Stromal cell of bone marrow (primary cell): ENCODE measurements at places on chromosomes 6 and 20.

GRCh38 chr20:11995805-11996567 lies 78.3 kb downstream of the BTBD3 start:
- DNase-seq, result no peak

GRCh38 chr6:25155211-25155610 lies 124.0 kb upstream of the CARMIL1 start:
- no peak for DNase-seq

GRCh38 chr6:159874435-159874834 lies 16.4 kb upstream of the MAS1 start:
- no peak for DNase-seq

DNA sequence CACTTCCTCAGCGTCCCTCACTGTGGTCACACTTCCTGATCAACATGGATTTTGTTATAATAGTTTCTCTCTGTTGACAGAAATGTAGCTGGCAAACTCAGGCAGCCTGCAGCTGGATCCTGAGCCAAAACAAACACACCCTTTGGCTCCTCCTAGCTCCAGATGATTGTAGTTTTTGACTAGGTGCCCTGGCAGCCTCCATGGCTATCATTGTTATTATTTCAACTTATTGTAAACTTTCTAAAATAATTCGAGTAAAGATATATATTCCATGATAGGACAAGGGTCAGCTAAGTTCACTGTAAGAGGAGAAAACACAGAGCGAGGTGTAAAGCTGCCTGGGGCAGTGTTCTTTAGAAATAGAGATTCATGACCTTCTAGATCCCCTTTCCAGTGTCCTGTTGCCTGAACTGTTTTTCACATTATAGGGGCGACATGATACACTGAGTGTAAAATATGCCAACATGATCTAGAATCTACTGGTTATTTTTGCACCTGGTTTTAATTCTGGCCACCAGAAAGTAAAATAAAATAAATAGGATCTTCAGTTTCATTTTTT lies 98.2 kb upstream of the HDGFL1 start:
- peak; percentile 49 for DNase-seq

GRCh38 chr6:43992783-43993644 lies 134.2 kb downstream of the MRPL14 start:
- no peak for DNase-seq

- peak; percentile 21 for DNase-seq
These were observed 767 bp downstream of the PTK6 start for GRCh38 chr20:63536241-63536977.

GRCh38 chr20:39829661-39830060 lies 859.4 kb downstream of the MAFB start:
- DNase-seq, result no peak

DNA sequence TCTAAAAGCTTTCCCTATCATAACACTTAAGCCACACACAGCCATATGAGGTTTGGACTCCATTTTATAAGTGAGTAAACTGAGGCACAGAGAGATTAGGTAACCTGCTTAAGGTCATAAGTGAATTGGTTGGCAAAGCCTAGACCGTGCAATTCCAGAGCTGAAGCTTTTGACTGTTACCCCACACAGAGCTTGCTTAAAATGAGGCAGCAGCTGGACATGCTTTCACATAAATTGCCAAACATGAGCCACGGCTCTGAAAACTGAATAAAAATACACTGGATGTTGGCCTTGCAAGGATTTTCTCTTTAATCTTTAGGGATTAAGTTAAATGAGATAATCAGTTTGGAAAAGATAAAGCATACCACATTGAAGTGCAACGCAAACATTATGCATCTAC lies 2.5 kb downstream of the RIPOR2 start:
- no peak for DNase-seq

DNA sequence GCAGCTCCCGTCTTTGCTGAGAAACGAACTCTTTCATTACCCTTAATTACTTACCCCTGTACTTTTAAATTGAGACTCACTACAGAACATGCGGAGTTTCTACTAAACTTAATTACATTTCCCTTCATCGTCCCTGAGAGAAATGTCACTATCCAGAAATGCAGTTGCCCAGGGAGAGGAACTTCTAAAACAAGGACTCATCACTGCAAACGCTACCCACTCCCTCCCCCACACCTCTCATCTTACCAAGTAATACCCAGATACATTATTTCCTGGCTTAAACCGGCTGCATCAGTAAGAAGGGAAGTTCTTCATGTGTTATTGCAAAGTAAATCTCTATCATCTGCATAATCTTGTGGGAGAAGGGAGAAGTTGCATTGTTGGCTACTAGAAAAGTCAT lies 138.3 kb downstream of the IPCEF1 start:
- no peak for DNase-seq

DNA sequence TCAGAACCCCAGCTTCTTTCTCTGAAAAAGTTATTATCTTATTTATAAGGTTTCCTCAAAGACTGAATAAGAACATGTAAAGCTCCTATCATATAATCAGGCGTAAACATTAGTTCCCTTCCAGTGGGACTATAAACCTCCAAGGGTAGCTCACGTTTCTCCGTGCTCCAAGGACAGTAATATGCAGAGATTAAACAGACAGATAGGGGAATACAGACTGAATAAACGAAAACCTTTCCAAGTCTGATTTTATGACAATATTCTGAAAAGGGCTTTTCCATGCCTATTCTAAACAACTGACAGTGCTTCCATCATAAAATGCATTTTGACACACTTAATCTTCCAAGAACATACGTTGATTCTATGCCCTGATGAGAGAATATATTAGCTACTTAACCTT lies 22.8 kb downstream of the BACH2 start:
- DNase-seq, result no peak

DNA sequence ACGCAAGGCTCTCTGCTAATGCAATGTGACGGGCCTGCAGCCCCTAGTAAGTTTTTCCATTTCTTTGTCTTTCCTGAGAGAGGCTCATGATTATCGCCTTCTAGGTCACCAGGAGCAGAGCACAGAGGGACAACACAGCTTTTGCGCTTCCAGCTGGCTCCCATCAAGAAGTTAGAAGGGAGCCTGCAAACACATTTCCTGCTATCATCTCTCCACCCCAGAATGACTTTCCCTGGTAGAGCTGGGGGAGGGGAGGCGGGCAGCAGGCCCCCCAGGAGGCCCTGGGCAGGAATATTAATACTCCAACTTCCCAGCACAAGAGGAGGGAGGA lies 35.7 kb upstream of the CCDC167 start:
- no peak for DNase-seq

- peak; percentile 87 for DNase-seq
These were observed 16.5 kb downstream of the MTHFD1L start for GRCh38 chr6:150881911-150882481.

GRCh38 chr6:10626154-10626741 lies 68.2 kb downstream of the C6orf52 start:
- no peak for DNase-seq

GRCh38 chr6:68122032-68122431 lies 513.0 kb upstream of the ADGRB3 start:
- no peak for DNase-seq

GRCh38 chr6:89385846-89386245 lies 26.2 kb downstream of the RRAGD start:
- DNase-seq, result no peak

DNA sequence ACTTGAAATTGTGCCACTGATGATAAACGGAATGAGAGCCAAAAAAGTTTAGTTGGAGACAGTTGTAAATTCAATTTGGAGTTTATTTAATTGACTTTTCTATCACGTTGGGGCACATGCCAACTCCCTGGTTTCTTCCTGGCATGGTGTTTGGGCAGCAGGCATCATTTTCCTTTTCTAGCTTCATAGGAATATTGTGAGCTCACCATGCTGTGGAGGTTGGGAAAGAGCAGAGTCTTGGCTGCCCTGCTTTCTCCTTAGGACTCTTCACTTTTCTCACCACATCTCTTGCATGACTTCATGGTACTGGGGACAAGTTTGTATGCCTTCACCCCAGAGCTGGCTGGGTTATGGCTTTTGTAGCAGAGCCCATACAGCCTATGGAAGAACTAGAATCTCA lies 6.4 kb downstream of the SCAND1 start:
- DNase-seq, result peak; percentile 44

DNA sequence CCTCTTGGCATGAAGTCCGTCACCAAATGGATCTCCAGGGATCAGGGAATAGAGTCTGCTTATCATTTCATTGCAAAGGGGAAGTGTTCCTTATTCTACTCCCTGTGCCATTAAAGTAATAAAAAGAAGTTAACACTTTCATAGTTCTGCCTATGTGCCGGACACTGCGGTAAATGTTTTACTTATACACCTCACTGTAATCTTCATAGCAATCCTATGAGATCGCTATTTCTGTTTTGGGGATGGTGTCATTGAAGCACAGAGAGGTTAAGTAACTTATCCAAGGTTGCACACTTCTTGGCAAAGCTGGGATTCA lies 177.7 kb downstream of the TSHZ2 start:
- DNase-seq, result no peak

GRCh38 chr6:113428702-113429101 lies 428.4 kb upstream of the MARCKS start:
- DNase-seq, result no peak

GRCh38 chr6:33699131-33699530 lies 12.4 kb downstream of the UQCC2 start:
- no peak for DNase-seq

DNA sequence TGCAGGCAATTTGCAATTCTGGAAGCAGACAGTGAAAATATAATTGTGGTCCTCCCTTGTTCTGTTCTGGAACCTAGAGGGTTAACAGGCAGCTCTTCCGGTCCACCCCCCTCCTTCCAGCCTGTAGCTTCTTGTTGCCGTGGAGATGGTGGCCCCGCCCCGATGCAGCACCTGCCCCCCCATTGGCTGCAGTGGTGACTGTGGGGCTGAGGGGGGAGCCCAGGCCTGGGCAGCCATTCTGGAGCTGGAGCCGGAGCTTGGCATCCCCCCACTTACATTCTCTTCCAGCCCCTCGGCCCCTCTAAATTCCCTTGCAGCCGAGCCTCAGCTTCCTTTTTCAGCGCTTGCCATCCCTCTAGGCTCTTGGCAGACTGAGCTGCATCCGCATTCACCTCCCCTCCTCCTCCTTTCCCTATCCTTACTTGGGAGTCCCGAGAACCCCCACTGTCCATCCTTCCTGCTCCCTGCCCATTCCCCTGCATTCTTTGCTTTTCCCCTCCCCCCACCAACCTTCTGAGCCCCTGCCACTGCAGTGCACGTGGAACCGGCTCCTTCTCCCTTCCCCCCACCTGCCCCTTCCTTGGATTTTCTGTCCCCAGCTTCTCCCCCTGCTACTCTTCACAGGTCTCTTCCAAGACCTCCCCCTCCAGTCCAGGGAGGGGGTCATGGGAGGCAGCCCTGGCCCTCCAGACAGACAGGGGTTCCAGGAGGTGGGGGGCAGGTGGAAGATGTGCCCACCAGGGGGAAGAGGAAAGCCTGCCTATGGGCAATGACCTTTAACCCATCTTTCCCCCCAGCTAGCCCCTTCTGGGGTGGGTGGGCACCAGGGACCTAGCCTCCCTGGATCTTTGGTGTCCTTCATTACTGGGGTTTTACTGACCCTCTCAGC lies 11.4 kb downstream of the SYNGAP1 start:
- DNase-seq, result no peak

DNA sequence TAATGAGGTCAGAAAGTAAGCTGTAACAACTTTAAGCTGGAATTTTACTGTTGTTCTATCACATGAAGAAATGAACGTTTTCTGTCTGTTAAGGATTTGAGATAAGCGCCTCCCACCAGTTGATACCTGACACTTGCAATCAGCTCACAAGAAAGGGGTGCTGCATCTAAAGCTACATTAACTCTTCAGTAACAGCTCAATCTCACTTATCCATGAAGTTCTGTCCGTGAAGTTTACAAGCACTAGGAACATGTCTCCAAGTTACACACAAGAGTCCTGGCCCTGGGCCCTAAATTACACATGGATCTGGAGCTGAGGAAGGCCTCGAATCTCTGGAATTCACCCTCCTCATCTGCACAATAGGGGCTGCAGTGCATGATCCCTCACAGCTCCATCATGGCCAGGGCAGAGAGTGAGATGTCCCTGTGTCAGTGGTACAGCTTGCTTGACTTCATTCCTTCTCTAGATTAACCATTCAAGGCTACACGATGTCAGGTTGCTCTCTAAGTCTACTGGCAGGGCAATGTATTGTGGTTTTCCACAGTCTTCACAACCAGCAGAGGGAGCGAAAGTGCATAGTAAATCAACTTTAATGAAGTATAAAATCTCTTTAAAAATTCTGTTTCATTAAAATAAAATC lies 182.4 kb upstream of the MCHR2 start:
- peak; percentile 57 for DNase-seq

DNA sequence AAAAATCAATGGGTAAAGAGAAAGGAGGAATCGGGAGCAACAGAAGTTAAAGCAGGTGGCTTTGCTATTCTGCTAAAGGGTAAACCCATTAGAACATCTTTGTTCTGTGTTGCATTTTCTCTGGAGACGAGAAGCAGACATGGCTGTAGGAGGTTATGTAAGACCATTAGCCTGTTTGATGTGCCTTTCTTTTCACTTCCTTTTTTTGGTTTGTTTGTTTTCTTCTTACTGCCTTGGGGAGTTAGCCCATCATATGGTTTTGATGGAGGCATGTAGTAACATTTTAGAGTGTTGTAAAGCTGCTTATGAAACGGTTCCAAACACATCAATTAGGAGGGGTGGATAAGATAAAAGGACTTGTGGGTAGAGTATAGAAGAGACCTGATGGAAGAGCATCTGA lies 131.0 kb downstream of the DOK5 start:
- DNase-seq, result no peak

- no peak for DNase-seq
These were observed at the start of gene OXT for GRCh38 chr20:3071610-3072529. TSS of gene OXT (plus strand) at chr20:3071620. CDS start at chr20:3071656, 36 bp downstream.

GRCh38 chr6:126067073-126067472 lies 80.7 kb downstream of the TRMT11 start:
- DNase-seq, result no peak

DNA sequence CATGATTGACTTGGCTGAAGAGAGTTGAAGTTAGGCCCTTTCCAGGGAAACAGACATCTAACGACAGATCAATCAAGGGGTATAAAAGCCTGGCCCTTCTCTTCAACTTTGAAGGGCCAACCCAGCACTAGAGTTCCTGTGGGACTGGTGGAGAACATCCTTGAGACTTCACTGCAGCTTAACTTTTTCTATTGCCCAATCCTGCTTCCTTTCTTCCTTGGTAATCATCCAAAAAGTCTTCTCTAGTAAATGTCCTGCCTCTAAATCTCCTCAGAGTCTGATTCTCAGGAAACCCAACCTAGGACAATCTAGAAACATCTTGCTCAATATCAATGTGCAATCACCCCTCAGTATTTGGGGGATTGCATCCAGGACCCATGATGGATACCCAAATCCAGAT lies 1.9 kb downstream of the MKKS start:
- DNase-seq, result no peak

DNA sequence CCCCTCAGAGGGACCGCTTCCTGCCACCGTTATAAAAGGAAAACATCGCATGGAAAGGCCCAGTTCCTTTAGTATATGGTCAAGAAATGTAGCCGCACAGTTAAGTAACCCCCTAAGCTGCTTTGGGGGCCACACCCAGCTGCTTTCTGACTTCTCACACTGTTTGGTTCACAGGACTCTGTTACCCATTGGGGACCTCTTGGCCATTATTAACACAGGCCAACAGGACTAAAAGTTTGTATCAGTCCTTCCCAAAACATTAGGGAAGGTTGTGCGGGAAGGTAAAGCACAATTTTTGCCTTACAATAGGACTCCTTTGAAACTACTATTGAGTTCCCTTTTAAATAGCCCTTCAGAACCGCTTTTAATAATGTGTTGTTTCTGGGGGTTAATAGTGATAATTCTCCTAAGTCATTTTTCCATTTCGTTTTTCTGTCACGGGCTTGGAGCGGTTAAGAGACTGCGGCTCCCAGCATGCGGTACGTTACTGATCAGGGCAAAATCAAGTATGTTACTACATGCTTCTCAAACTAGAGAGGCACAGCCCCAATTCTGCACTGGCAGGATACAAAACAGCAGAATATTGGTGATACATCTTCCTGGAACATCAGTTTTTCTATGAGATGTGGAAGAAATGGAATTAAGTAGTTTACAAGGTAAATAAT lies 668 bp upstream of the RPP40 start:
- peak; percentile 10 for DNase-seq
